NCI-H2171 (cell line): ENCODE measurements at places on chromosomes 4 and X.

DNA sequence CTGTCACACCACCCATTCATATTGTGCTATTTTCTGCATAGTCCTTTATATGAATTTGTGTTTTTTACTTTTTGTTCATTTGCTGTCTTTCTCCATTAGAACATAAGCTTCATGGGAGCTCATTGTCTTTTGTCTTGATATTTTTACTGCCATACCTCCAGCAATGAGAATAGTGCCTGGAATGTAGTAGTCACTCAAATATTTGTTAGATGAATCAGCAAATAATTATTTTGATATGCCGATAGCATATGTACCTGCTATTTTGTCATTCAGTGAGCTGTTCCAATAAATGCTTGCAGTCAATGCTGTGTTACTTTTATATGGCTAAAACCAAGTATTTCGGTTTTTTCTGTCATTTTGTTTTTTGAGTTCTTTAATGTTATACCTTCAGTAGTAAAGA is 43.5 kb upstream of the SLC25A31 start:
- DNase-seq = no peak

DNA sequence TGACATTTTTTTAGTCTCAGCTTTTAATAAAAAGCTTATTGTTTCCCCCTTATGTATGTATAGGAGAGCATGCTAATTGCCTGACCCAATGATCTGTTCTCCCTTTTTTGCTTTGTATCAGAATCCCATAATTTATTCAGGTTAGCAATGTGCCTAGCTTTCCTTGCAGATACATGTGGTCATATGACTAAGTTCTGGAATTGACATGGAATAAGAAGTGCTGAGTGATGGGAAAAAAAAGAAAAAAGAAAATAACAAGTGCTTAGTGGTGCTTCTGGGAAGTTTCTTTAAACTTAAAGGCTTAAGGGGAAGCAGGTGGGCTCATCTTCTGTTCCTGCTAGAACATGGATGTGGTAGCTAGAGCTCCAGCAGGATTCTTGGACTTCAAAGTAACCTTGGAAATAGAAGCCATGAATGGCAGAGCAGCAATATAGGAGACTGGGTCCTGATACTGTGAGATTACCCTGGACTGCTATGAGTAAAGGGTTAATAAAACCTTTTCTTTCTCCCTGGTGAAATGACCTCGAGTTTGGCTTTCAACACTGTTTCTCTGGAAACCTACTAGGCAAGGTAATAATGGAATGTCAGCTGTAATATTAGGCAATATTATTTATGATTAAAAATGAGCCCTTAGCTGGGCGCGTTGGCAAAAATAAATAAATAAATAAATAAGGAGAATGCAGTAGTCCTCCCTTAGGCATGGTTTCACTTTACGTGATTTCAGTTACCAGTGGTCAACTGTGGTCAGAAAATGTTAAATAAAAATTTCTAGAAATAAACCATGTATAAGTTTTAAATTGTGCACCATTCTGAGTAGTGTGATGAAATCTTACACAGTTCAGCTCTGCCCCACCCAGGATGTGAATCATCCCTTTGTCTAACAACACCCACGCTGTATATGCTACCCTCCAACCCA is 16.7 kb upstream of the RBM41 start:
- DNase-seq = no peak

GRCh38 chr4:151147000-151147399 is 47.6 kb downstream of the RPS3A start:
- no peak for DNase-seq

- DNase-seq = no peak
These were observed 6.2 kb downstream of the GAK start for GRCh38 chr4:925771-926500.

DNA sequence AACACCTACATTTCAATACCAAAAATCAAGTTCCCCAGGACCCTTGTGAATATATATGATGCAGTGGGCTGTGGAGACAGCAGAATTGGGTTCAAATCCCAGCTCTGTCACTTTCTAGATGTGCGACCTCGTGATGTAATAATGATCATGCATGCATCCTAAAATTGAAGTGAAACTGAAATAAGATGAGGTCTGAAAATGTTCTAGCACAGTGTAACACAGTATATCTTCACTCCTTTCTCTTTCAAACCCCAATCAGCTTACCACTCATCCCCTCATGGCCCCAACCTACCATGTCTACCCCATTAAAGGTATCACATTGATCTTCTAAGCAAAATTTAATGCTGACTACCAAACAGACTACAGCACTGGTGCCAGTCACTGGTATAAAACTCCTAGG is 69.9 kb upstream of the BRS3 start:
- no peak for DNase-seq

GRCh38 chr4:108636246-108636645 is 14.2 kb upstream of the OSTC start:
- no peak for DNase-seq

DNA sequence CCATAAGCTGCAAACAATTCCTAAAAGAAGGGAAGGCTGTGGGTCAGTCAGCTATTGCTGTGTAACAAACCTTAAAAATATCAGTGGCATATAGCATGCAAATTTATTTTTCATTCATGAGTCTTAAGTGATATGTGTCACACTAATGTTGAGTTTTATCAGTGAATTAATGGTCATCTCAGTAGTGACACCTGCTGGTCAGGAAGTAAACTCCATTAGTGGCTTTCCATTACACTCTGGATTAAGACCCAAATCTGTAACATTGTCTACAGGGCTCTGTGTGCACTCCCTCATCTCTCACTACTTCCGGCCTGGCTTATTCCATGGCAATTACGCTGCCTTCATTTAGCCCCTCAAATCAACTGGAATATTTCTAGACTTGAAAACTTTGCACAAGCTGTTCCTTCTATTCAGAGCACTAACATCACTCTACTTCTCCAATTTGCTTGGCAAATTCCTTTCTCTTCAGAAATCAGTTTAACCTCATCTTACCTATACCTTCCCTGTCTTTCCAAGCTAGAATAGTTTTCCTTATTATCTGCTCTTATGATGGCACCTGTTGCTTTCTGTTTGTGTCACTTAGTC is 217.3 kb upstream of the TAPT1 start:
- DNase-seq = no peak

DNA sequence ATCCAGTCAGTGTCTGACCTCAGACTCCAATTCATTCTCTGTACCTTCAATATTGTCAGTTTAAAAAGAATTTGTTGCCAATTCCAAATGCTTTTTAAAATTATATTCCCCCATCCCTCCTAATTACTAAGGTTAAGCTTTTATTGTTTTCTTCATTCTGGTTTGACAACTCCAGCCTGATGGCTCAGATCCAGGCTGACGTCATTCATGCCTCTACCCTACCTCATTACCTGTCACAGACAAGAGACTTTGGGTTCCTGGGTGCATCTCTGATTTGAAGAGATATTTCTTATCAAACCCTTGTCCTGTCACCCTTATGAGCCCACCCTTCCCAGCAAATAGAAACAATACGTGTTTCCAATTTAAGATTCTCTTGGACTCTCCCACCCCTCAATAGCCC is 300.2 kb upstream of the CLNK start:
- DNase-seq = no peak

- DNase-seq = no peak
These were observed 10.2 kb downstream of the GAK start for GRCh38 chr4:921830-922331.

DNA sequence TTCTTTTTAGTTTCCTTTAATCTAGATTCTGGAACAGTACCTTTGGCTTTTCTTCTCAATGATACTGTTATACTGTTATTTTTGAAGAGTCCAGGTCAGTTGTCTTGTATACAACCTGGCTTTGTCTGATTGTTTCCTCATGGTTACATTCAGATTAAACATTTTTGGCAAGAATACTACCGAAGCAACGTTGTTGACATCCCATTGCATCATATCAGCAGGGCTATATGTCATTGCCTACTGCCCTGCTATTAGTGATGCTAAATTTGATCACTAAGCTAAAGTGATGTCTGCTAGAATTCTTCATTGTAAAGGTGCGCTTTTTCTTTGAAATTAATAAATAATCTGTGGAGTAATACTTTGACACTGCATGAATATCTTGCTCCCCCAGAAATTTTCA is 5.8 kb upstream of the ATP1B4 start:
- DNase-seq = no peak

DNA sequence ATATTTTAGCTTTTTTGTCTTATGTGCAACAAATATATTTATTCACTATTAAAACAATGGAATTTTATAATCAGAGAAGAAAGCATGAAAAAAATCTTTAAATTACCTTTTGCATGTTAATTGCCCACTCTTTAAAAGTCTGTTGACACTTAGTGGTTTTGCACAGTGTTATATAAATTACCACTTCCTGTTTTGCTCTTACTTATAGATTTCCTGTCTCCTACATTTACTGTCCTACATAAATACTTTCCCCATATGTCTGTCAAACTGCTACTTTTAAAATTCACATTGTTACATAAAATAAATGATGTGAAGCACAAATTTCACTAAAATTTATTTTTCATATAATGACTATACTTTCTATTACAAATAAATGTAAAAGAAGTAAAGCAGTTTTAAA is 161.1 kb upstream of the NDST4 start:
- no peak for DNase-seq

DNA sequence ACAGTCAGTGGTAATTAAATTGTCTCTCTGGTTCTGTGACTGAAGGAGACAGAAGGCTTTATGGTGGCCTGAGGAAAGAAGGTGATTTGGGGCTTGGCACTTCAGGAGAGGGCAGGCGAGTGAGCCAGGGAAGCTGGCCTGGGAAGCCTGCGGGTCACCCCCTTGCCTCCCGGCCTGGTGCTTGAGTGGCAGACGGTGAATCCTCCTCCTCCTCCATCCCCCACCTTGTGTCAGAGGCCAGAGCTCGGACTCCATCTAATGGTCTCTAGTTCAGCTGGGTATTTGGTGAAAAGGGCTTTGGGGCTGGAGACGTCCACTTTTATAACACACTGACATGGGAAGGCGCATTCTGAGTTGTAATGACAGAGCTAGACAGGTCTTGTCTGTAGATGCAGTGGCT is 8.7 kb downstream of the TMEM187 start:
- no peak for DNase-seq

- DNase-seq = no peak
These were observed 191.7 kb downstream of the TLL1 start for GRCh38 chr4:166064721-166065120.

DNA sequence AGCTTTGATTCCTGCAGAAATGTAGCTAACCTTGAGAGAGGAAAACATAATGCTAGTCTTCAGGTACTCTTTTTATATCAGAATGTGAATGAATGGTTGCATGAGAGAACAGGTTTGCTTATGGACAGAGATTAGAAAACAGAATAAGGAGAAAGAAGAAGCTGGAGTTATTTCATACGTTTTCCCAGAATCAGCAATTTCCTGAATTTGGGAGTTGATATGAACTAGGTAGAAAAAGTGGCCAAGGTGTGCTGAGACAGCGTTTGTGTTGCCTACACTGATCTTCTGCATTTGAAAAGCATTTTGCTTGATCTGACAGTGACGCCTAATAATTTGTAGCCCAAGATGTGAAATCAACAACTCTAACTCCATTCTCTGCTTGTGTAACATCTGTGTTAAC is 12.5 kb downstream of the GABRB1 start:
- no peak for DNase-seq

DNA sequence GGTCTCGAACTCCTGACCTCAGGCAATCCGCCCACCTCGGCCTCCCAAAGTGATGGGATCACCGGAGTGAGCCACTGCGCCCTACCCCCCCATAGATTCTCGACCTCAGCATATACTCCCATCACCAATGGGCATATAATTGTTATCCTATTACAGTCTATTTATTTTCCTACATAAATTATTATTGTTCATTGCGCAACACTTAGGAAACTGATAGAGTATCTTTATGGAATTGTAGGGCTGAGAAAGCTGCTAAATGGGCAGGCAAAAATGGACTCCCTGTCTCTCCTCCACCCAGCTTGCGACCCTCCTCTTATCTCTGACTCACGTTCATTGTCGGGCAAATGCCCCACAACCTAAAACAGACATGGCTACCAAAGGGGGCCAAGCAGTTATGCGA is 1.0 kb downstream of the ERVMER34-1 start:
- no peak for DNase-seq

GRCh38 chr4:45423896-45424295 is 697.5 kb upstream of the GNPDA2 start:
- no peak for DNase-seq

DNA sequence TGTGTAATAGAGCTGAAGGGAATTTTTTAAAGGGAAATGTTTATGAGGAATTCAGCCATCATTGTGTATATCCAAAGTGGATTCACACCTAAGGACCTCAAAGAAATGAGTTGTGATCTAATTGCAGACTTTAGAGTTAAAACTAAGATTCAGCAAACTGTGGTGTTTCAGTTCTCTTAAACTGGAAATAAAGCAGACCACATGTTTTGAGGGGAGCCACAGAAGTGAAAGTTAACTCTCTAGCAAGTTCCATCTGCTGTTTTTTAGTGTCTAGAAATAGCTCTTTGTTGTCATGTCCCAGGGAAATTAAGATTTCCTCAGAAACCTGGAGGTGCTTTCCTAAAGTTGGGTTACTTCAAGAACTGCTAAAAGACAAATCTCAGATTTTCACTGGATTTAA is 97.3 kb upstream of the DDX3X start:
- DNase-seq = no peak

DNA sequence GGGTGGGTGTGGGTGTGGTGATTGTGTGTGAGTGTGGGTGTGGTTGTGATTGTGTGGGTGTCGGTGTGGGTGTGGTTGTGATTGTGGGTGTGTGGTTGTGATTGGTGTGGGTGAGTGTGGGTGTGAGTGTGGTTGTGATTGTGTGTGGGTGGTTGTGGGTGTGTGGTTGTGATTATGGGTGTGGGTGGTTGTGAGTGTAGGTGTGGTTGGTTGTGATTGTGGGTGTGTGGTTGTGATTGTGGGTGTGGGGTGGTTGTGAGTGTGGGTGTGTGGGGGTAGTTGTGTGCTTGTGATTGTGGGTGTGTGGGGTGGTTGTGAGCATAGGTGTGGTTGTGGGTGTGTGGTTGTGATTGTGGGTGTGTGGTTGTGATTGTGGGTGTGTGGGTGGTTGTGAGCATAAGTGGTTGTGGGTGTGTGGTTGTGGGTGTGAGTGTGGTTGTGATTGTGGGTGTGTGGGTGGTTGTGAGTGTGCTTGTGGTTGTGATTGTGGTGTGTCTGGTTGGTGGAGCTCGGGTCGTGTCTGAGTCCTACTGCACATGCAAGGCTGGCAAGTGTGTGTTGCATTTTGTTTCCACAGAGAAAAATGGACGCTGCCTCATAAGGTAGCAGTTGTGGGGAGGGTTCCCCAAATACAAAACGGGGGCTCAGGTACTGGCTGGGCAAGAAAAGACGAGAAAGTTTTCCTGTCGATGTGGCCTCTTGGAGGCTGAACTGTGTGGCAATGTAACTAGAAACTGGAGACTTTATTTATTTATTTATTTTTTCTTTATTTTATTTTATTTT is 116.7 kb downstream of the UBE2K start:
- DNase-seq = no peak

DNA sequence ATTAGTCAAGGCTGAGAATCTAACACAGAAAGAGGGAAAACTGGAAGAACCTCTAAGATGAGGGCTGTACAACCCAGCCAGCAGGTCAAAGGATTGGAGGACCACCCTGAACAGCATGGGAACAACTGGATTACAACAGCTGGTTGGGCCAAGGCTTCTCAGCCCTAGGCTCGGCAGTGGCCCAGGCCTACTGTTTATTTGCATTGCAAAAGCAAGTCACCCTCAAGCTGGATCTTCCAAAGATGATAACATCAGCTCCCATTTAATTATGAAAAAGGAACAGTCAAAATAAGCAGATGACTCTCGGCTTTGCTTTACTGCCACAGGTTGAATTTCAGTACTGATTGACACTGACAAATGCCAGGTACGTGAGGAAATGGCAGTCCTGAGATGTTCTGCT is 61.8 kb downstream of the GPC3 start:
- no peak for DNase-seq
